Gastroesophageal sphincter (tissue), 4 donors: ENCODE measurements at places on chromosomes 2 and 18. TPM values are rescaled to one million over a fixed set of nuclear protein-coding genes. Genes with fewer than 3 reads are reported as not detected.

PTH2R gene
- total RNA-seq = not detected

- ATAC-seq = no peak
Measured at GRCh38 chr2:96340493-96341414, 5.2 kb downstream of the NCAPH start.

DNA sequence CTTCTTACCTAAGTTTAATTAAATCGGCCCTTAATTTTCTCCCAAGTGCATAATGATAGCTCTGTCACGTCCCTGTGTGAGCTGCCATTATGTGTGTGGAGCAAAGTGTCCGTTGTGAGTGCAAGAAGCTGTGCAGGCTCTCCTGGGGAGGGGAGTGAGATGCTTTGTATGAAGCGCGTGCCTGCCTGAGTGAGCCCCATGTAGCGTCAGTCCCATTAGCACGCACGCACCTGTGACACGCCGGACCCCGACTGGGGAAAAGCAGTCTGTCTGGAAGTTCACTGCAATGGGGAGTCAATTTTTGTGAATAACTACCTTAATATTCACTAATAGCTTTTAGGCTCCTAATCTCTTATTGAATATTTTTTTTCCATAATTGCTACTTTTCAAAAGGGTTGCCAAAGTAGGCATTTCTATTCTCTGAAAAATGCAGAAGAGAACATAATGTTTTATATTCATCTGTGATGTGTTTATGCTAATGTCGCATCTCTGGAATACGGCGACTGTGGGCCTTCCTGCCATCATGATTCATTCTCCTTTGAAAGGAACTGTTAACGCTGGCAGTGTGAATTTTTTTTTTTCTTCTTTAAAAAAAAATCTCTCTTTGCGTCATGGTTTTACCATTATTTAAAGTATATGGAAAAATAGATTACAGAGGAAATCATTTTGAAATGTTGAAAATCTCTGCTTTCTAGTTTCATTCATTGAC, 157.7 kb downstream of the COL4A4 start:
- ATAC-seq = no peak

ALPP gene
- not detected for total RNA-seq

SAG gene
- 1.5 TPM for total RNA-seq
